C1 segment of cervical spinal cord (tissue), 14 donors: ENCODE measurements at places on chromosomes 12 and 14.

DNA sequence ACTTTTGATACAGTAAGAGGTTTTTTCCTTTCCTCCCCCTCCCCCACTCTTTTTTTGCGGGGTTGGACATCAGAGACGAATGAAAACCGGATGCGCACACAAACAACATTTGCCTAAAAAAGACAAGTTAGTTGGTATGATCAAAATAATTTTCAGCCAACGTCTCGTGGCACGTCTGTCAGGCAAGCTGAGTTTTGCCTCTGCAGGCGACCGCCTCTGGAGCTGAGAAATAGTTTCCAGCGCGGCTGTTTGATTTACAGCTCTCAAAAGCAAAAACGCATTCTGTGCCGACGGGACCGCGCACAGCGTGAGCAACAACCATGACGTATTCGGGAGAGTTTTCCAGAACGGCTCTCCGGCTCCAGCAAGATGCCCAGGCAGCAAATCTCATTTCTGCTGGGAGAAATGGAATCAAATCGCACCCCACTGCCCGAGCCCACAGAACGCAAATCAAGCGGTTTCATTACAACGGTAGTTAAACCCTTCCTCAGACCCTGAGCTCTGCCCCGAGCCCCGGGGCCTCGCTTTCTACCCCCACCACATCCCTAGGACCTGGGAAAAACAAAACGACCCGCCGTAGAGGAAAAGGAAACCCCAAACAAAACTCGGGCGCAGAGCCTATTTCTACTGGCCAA, 14.2 kb upstream of the CALM1 start:
- peak; percentile 86 for DNase-seq

GRCh38 chr12:15151161-15152091, 69.8 kb downstream of the RERG start:
- DNase-seq: no peak

DNA sequence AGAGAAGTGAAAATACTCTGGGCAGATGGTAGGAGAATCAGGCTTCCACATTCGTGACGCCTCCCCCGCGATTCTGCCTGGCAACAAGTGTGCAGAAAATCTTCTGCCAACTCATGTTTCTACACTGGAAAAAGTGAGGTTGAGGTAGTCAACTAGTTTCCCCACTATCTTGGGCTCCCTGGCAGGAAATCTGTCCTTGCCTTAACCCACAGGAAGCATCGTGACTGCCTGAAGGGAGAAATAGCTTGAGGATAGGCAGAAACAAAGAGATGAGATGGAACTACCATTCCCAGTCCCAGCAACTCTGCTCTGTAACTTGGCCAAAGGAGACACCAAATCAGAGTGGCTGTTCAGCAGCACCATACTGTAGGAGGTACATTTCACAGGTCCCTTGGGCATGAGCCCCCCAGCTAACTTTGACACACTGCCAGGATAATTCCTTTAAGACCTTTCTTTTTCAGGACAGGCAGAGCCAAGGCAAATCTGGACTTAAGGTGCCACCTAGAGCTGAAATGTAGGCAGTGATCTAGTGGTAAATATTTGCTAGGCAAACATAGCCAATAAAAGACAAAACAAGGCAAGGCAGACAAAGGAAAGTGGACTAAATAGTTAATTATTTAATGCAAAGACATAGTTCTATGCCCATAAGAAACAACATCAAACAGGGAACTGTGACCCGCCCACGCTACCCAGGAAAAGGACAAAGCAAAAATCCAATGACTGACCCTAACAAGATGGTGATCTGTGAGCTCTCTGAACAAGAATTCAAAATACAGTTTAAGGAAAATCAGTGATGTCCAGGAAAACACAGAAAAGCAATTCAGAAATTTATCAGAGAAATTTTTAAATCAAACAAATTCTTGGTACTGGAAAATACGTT, 205.1 kb downstream of the PTPRO start:
- peak; percentile 14 for DNase-seq

DNA sequence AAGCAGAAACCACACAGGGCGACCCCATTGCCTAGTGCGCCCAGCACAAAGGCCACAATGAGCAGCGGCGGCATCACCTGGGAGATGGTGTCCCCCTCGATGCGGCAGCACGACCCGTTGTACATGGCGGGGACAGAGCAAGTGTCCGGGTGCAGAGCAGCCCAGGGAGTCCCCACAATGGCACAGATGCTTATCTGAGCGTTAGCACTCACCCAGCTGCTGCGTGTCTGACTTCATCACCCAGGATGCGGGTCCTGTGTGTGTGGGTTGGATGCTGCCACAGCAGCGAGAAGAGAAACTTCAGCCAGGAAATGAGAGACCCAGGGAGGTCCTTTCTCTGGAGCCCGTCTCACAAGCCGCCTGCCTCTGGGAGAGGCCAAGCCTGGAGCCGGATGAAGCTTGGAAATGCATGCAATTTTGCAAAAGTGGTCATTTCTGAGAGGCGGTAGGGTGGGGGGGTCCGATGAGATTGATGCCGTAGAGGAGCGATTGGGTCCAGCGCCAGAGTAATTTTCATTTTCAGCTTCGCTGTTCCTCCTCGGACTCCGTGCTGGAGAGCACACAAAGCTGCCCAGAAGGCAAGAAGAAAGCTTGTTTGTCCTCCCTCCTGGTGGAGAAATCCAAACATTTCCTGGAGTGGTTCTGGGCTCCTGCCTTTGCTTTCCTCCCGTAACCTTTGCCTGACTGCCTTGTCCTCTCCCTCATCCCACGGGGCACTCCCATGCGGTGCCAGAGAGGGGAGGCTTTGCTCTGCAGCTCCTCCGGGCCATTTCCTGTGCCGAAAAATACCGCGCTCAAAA, at the start of gene HCAR1:
TSS of gene HCAR1 (minus strand) at position 630 of the 800 bp plus-strand sequence. CDS start at position 125, 505 bp downstream.
- DNase-seq: no peak

DNA sequence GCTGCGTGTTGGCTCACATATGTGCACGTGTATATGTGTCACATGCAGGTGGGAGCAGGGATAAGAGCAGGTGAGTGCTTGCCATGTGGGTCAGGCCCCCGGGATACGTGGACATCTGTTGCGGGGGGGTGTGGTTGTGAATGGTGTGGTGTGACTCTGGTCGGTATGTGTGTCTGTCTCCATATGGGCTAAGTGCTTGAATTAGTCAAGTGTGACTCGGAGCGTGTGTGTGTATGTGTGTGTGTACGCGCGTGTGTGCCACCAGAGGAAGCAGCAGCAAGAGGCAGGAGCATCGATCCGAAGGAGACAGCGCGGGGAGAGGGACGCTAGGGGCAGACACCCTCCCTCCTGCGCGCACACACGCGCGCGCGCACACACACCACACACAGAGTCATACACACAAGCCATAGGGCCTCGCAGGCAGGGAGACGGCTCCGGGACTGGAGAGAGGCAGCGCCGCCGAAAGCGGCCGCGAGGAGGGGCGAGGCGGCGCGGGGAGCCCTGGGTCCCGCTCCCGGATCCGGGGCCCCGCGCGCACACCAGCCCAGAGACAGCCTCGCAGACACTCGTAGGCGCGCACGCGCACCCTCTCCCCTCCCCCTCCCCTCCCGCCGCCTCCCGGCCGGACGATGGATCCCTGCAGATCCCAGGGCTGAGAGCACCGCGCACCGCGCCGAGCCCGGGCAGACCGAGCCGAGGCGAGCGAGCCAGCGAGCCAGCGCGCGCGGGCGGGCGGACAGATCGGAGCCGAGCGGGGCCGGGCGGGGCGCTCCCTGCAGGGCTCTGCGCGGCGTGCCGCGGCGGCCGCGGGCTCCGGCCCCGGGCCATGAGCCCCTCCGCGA, at the start of gene ASIC1:
TSS of gene ASIC1 (plus strand) at position 597 of the 842 bp plus-strand sequence. CDS start 1,171 bp downstream, outside the sequence.
- peak; percentile 46 for DNase-seq

GRCh38 chr14:55448141-55448614, 7.8 kb upstream of the TBPL2 start:
- no peak for DNase-seq

GRCh38 chr14:33682760-33683159, 268.1 kb downstream of the EGLN3 start:
- no peak for DNase-seq

GRCh38 chr12:121822393-121823100, 18.7 kb downstream of the SETD1B start:
- DNase-seq: no peak
